ENCODE measurements at places on chromosomes 7 and 10.

GRCh38 chr7:42991913-42992591 lies 59.9 kb downstream of the MRPL32 start:
- DNase-seq = no peak

DNA sequence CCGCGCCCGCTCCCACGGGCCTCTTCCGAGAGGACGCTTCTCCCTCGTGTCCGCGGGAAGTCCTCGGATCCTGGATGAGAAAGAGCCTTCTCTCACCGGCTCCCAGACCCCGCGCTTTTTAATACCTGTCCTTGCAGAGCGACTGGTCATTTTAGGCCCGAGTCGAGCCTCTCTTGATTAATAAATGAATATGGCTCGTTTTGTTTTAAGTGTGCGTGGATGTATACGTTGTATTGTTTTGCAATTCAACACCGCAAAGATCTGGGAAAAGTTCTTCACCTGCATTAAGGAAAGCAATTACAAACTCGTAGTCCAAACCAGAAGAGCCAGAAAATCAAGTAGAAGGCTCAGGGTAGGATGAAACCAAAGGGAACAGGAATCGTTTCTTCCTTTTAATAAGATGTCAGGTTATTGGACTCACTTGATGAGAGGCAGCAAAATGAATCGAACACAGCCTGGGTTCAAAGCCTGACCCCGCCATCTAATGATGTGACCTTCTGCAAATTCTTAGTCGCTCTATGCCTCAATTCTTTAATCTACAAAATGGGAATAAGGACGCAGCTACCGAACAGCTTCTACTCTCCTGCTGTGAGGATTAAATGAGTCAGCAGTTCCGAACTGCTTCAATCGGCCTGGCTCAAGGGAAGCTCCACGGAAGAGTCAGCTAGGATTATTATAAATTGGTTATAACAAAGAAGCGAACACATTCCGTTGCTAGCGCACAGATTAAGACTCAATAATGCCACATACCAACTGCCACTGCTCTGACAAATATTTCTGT lies 277.8 kb upstream of the NEBL start:
- no peak for DNase-seq

DNA sequence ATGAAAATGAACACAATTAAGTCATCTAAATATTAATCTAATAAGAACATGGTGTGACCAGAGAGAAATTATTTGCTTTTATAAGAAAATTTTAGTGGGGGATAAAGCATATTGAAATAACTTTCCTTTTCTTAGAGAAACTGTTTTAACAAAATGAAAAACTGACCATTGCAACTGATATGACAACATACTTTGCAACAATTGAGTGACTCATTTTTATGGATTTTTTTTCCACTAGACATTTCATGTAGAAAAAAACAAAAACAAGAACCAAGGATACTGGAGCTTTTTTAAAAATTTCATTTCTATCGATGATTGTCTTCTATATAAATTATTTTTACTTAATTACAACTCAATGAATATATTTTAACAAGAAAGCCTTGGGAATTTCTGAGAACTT lies 90.0 kb downstream of the C1GALT1 start:
- no peak for DNase-seq

- DNase-seq = no peak
Measured at GRCh38 chr7:102073931-102074880, 212.5 kb upstream of the SH2B2 start.

DNA sequence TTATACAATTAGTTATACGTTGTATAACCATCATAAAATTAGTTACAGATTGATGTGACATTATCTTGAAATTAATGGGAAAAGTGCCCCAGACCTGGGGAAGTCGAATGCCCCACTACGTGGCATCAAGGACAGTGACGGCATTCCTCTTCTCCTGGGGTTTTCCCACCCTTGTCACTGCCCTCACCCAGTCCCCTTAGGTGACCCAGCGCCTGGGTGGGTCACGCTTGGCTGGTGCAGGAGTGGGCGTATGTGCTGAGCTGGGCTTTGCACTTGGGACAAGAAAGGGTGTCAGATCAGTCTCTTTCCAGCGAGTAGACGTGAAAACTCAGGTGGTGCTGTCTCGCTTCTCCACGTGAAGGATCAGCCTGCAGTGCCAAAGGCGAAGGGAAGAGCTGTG lies 7.6 kb downstream of the FOXK1 start:
- no peak for DNase-seq

- DNase-seq = no peak
Measured at GRCh38 chr10:132144086-132144485, 42.7 kb upstream of the DPYSL4 start.

Data from globus pallidus (tissue), 1 donor.